ENCODE measurements at places on chromosomes 12 and 14.

DNA sequence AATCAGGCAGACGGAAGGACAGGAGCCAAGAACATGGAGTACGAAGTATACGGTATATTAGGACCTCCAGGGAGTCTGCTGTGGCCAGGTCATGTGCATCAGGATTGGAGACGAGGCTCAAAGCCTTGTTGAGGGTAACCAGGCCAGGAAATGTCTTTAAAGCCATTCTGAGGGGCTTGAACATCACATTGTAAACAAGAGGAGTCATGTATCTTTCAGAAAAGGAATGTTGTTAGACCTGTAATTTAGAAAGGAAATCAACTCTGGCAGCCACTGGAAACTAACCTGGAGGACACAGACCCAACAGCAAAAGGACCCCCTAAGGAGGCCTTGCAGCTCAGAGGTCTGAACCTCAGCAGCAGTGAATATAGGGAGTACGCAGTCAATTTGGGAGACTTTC lies 7.5 kb downstream of the MAP3K9 start:
- no peak for DNase-seq

DNA sequence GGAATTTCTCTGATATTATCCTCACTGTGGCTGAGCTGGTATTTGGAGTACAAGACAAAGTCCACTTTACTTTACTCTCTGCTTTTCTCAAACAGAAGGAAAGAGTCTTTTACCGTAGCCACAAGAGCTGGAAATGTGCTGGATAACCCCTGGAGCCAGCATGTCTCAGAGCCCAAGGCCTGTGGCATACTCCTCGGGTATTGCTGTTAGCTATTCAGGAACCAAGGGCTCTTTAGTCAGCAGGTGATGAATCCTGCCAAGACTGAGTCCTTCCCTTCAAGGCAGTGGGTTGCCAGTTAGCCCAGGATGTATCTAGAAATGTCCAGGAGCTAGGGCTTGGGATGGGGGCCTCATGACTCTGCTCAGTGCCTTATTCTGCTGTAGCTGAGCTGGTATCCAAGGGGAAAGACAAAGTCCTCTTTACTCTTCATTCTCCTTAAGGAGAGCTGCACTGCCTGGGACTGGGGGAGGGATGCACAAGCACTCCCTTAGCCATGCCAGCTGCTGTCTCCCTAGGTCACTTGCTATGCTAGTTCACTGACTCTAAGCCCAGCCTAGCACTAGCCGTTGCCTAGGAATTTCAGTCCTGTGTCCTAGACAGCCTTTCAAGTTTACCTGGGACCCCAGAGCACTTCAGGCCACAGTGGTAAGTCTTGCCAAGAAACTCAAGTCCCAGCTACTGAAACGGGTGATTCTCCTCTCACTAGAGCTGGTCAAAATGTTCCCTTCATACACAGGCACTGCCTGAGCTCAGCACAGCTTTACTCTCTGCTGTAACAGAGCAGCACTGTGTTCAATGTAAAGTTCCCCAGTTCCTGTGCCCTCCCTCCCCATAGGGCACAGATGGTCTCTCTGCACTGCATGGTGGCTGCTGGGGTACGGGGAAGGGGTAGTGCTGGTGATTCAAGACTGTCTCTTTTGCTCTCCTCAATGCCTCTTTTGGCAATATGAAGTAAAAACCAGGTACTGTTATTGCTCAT lies 136.4 kb downstream of the SLC35F4 start:
- DNase-seq = no peak

GRCh38 chr14:90272523-90272922 lies 16.2 kb downstream of the PSMC1 start:
- no peak for DNase-seq

DNA sequence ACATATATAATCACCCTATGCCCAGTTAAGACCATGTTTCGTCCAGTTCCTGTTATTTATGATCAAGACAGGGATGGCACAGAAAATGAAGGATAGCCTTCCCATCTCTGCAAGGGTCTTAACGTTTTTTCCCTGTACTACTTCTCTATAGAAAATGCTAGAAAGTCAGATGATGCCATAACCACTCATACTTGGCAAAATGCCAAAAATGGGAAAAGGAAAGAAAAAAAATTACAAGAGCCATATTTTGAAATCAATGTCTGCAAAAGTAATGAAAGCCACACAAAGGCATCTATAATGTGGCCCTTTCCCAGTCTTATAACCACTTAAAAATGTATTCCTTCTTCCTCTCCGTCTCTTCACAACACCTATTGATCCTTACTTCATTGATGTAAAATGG lies 1.8 kb upstream of the MYL6B start:
- no peak for DNase-seq
